ENCODE measurements at places on chromosomes 7 and 10.

- DNase-seq = no peak
Measured at GRCh38 chr10:126902157-126902556, 3.1 kb upstream of the DOCK1 start.

GRCh38 chr10:70781461-70782051 lies 3.6 kb downstream of the TBATA start:
- no peak for DNase-seq

DNA sequence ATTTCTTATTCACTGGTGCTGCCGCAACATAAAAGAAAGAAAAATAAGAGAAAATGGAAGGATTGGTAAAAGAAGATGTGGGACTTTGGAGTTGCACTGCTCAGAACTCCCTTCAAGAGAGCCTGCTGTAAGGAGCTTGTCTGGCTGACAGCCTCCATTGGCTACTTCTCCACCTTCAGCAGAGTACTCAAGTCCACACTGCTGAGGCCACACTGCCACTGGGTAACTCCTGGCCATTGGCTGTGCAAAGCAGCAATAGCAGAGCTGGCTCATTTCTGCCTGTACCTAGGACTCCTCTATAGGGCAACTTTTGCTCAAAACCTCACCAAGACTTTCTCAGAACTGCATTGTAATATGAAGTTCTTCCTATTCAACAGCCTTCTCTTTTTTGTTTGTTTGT lies 38.7 kb upstream of the PCLO start:
- DNase-seq = no peak

DNA sequence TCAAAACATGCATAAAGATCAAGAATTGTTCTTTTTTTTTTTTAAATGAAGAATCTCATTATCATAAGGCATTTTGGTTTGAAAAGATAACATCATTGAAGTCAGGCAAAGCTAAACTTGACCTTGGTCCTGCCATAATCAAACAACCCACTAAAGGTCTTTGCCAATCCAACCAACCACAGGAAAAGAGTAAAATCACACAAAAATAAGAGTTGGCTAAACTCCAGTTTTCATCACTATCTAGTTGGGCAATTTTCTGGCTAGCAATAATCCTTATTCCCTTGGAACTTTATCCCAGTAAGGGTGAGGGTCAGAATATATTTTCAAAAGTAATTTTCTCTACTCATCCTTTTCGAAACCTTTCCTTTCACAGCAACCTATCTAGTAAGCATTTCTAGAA lies 62.4 kb downstream of the HIBADH start:
- DNase-seq = no peak
